ENCODE measurements at places on chromosomes 12 and 14.

DNA sequence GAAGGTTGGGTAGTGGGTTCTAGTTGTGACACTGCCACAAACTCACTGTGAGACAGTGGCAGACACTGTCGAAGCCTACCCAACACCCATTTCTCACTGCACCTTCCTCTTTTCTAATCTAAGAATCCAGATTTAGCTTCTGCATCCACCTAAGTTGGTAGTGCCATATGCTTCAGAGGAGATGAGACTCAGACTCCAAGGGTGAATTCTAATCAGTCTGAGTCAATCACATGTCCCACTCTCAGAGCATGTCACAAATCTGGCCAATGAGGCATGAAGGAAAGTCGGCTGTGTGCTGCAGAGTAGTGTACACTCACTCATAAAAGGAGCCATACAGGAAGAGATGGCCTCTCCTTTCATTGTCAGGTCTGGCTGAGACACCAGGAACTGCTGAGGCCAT lies 102.1 kb upstream of the RAP1B start:
- no peak for DNase-seq

GRCh38 chr14:89011355-89012281 lies 187.2 kb downstream of the TTC8 start:
- DNase-seq, result no peak

DNA sequence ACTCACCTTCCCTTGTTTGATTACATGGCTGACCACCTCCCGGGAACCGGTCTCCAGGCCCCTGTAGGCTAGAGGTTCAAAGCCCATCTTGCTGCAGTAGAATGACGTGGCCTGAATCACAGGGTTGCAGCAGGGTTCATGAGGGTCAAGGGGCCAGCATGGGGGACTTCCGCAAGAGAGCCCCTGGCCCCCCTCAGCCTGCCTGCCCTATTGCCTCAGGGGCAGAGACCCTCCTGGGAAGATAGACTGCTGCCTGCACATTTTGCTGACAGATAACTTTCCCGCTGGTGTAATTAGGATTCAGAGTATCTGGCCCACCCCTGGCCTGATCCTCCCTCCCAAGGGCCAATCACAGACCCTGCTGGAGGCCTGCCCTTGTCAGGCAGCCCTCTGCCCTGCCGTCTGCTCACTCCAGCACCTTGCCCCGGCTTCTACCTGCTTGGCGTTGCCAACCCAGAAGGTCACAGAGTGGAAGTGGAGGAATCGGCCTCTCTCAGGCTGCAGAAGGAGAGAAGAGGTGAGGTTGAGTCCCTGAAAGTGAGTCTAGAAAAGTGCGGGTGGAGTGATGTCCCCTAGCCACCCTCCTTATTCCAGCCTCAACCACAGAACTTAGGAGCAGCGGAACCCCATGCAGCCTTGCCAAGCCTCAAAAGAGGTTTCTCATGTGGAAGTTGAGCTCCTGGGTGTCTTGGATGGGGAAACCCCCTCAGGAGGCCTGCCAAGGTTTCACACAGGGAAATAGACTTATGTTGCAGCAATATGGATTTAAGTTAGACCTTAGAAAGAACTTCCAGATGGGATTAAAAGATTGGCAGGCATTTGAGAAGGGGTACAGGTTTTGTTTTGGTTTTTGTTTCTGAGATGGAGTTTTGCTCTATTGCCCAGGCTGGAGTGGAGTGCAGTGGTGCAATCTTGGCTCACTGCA lies 1.1 kb downstream of the HPD start:
- no peak for DNase-seq

DNA sequence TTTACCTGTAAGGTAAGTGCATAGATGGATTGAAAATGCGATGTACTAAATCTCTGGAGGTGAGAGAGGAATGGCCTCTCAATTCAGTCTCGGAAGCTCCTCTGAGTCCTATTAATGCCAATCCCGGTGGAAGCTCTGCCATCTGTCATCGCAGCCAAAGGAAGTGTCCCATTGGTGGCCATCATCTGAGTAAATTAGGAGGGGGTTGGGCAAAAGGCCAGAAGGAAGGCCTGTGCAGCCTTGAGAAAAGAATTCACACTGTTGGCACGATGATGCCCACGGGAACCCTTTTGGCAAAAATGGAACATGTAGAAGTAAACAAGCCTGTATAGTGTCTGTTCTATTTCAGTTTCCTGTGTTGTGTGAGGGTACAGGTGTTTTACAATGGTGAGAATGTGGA lies 494.8 kb downstream of the NELL2 start:
- no peak for DNase-seq

DNA sequence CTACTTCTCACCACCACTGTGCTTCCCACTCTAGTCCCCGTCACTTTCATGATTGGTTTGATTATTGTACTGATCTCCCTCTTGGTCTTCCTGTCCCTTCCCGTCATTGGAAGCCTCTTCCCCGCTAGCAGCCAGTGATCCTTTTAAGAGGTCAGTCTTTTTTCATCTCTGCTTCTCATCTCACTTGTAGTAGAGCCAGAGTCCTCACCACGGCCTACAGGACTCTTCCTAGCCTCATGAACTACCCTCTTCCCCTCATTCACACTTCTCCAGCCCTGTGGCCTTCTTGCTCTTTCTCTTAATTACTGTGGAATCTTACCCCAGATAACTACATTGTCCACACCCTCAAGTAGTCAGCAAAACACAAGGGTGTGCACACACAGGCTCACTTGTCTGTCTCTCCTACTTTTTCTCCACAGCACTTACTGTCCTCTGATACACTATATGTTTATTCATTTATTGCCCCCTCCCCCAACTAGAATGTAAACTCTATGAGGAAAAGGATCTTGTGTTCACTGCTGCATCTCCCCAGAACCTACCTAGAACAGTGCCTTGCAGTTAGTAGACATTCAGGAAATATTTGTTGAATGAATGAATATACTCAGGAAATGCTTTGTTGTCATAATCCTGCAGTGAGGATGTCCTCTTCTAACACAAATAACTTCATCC lies 66.3 kb downstream of the CKB start:
- no peak for DNase-seq

DNA sequence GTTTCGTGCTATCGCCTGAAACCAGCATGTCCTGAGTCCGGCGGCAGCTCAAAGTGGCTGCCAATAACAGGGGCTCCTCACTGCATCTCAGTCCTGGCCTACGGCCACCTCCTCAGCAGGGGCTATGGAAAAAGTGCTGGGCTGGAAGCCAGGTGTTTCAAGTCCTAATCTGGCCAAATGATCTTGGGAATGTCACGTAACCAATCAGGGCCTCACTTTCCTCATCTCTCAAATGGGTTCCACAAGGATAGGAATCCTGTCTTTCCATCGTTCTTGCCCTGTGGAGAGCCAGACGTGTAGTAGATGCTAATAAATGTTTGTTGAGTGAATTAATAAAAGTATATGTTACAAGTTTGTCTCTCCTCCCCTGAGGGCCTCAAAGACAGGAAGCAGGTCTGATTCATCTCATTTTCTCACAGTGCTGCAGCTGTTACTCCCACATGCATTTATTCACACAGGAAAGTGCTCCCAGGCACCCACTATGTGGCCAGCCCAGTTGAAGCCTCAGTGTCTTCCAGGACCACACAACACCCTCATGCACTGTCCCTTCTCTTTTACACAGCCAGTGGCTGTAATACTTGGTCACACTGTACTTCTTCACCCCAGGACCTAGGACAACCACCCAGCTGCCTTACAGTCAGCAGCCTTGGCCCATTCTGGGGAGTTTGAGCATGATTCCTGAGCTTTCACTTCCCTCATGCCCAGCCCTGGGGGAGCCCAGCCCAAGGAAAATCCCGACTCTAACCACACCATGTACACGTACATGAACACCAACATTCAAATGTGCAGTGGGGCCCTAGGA lies 5.0 kb downstream of the CMKLR1 start:
- DNase-seq, result no peak

DNA sequence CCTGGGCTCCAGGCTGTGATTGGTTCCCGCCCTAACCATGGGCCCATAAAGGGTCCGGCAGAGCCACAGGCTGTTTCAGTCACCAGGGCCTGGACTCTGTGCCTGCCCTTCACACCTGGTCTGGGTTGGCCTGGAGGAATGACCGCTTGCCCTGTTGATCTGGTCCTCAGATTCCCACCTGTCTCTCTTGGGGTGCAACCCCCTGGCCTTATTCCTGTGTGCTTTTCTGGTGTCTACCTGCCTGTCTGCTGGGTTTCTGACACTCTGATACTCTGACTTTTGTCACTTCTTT lies 2.9 kb upstream of the KRT83 start:
- DNase-seq, result no peak

GRCh38 chr12:26798640-26799039 lies 34.4 kb downstream of the ITPR2 start:
- DNase-seq, result no peak

Measured in NCI-H187 treated with DMSO at 0.1 percent for 48 hours (cell line).